ENCODE measurements at places on chromosomes 7 and 10.

DNA sequence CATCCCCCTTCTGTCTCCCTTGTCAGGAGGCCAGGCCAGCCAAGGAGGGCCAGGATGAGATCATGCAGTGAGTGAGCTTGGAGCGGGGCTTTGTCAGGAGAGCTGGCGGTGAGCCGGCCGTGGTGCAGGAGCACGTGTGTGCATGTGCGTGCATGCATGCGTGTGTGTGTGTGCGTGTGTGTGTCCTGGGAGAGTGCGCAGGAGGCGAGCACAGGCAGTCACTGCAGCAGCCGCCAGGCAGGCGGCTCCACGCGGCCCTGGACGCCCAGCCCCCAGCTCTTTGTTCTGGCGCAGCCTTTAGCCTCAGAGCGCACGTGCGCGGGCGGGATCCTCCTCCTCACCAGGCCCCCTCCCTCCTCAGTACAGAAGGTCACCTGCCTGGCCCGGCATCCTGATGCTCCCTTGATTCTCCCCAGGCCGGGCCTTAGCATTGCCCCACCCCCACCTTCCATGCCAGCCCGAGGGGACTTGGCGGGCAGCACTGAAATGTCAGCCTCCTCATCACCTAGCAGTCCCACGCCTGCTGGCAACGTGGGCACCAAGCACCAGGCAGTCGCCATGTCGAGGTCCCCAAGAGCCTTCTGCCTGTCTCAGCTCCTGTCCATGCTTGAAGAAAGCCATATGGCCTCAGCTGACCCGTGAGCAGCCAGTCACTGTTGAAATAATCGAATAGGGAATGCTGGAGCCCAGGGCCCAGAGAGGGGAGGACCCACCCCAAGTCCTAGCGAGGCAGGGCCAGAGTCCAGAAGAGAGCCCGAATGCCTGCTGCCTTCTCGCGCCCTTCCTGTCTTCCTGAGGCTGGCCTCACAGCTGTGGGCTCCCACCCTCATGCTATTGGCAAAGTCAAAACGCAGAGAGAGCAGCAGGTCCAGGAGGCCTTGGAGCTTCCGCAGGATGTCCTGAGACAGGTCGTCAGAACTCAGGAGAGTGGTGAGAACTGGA lies 125.9 kb upstream of the PPIF start:
- no peak for DNase-seq

- DNase-seq = no peak
Measured at GRCh38 chr7:106071356-106071998, 40.6 kb downstream of the SYPL1 start.

DNA sequence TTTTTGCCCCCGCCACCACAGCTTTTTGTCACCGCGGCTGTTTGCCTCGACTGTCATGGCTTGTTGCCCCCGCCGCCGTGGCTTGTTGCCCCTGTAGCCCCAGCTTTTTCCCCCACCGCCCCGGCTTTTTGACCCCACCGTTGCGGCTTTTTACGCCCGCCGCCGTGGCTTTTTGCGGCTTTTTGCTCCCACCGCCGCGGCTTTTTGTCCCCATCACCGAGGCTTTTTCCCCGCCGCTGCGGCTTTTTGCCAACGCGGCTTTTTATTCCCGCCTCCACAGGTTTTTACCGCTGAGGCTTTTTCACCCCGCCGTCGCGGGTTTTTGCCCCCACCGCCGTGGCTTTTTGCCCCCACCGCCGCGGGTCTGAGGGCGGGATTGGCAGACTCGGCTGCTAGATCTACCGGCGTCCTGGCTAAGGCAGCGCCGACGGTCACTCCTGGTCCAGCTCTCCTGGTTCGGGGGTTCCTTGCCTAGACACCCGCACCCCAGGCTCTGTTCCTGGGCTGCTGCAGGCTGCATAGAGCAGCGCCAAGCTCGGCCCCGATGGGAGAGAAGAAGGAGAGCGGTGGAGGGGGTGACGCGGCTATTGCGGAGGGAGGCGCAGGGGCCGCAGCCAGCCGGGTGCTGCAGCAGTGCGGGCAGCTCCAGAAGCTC lies 637.7 kb downstream of the ZNF716 start:
- no peak for DNase-seq

- no peak for DNase-seq
Measured at GRCh38 chr10:86367152-86367951, 757 bp upstream of the GRID1 start.

DNA sequence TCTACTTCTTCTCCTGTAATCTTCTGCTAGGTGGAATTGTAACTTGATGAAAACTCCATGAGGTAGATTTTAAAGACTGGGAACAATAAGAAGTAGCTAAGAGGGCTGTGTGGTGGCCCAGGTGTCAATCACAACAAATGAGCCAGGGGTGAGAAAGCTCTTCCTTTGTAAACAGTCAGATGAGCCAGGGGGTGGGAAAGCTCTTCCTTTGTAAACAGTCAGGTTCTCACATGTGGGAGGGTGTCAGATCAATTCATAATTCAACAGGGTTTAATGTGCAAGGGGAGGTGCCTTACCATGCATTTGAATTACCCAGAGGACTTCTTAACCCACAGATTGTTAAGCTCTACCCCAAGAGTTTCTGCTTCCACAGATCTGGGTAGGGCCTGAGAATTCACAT lies 312.4 kb upstream of the AUTS2 start:
- no peak for DNase-seq

- DNase-seq = no peak
Measured at GRCh38 chr10:116027355-116027754, 245.7 kb downstream of the GFRA1 start.

GRCh38 chr7:123242467-123243092 lies 42.8 kb upstream of the SLC13A1 start:
- no peak for DNase-seq

- no peak for DNase-seq
Measured at GRCh38 chr10:132095403-132096113, 29.8 kb downstream of the JAKMIP3 start.

- no peak for DNase-seq
Measured at GRCh38 chr10:73854310-73854709, 20.0 kb downstream of the CAMK2G start.

DNA sequence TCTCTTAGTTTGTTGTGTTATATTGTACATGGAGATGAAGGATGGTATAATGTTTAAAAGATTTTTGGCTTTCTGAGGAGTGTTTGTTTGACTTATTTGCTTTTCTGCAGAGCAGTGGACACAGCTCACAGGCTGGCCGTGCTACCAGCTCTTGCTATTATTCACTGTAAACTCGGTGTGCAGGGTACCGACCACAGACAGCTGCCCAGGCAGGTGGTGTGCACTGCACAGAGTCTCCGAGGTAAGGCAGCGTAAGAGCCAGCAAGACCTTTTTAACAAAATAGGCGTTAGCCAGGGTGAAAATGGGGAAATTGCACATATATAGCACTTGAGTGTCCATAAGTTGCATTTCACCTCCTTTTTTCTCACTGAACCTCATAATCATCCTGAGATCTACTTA lies 438.0 kb downstream of the CNTNAP2 start:
- no peak for DNase-seq

GRCh38 chr10:70599791-70600190 lies 2.8 kb downstream of the PRF1 start:
- no peak for DNase-seq

DNA sequence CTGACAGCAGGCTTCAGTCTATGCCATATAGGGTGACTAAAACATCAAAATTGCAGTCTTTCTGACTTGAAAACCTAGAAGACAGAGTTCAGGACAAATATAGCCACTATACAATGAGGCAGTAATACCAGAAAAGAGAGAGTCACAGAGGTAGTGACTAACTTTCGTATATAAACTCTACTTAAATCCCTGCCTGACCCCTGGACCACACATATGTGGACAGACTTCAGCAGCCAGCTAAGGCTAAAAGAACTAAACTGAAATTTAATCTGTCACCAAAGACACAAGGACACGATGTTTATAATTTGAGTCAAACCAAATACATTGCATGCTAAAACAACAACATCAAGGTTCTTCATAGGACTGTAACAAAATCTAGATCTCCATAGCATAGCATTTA lies 64.6 kb upstream of the MACROH2A2 start:
- no peak for DNase-seq

Data from stimulated activated CD4-positive, alpha-beta T cell treated with anti-CD3 and anti-CD28 coated beads, Interleukin-1b, Interleukin-23, amount 100 ng/mL, for 1 hour (primary cell).